ENCODE measurements at places on chromosomes 3 and 15.

DNA sequence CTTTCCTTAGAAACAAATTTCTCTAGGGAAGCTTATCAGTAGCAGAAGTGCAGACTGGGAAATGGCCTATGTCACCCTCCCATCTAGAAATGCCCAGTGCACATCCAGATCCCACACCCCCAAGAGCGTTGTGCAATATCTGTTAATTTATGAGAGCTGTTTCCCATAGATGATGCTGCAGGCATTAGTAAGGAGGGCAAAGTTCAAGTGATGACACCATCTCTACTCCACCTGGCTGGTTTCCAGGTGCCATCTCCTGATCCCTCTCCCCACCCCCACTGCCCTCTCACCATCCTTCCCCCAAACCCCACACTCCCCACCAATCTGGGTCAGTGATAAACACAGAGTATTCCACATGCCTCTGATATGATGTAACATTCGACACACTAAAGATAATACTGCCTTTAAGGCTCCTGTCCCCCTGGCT, 39.4 kb downstream of the AGTR1 start:
- no peak for DNase-seq

- no peak for DNase-seq
These were observed 44.5 kb upstream of the FNDC3B start for GRCh38 chr3:171994646-171995428.

GRCh38 chr15:38062696-38063095, 128.3 kb downstream of the TMCO5A start:
- DNase-seq: no peak

DNA sequence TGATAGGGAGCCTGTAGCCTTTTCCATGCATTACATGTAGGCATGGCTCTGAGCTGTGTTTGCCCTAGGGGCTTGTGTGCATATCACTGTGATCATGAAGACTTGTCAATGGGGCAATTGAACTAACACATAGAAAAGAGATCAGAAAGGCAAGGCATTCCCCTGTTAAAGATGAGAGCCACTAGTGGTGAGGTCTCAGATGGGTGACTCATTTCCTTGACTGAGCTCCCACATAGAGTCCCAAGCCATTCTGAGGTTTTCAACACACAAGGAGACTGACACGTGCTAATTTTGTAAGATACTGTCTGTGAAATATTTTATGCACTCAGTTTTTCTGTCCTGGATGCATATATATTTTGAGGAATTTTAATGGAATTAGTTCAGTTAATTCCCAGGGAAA, 53.8 kb downstream of the SAMMSON start:
- no peak for DNase-seq

- DNase-seq: no peak
These were observed 47.0 kb upstream of the PPIB start for GRCh38 chr15:64209680-64210334.

DNA sequence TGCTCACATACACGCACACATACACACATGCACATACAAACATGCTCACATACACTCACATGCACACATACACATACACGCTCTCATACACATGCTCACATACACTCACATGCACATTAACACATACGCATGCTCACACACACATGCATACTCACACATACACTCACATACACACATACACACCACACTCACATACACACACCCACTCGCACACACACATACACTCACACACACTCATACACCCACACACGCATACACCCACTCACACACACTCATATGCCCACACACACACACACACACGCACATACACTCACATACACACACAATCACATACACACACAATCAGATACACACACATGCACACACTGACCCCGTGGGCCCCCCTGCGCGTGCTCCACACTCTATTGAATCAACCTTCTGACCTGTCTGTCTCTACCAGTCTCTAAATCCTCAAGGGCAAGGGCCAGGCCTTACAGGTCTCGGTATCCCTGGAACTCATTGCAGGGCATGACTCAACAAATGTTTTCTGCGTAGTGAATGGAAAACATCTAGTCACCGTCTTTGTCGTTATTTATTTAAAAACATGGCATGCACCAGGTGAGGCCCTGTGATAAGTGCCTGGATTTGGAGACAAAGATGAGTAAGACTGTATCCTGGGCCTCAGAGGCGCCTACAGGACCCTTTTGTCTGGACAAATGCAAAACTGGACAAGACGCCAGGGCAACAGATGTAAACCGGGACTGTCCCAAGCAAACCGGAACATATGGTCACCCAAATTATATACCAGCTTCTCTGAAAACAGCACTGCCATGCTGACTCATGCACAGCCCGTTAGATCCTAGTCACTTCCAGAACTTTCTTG, 41.8 kb downstream of the GRK7 start:
- no peak for DNase-seq

All from activated T-helper 1 cell treated with anti-CD3 and anti-CD28 coated beads, Interleukin-2, amount 50 U/mL, for 16 hours (primary cell).